Amygdala (tissue), 56 donors: ENCODE measurements at places on chromosomes 5 and 9.

DNA sequence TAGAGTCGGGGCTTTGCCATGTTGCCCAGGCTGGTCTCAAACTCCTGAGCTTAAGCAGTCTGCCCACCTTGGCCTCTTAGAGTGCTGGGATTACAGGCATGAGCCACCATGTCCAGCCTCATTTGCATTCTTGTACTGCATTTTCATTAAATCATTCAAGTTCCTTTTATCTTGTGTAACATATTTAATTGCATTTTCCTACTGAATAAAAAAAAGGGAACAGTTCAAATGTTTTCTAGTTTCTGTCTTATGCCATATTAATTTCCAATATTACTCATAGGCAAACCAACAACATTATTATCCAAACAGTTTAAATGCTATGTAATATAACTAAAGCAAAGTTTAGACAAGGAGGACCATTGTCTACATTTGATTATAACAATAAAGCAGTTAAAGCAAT lies 6.1 kb downstream of the SLC31A1 start:
- DNase-seq = no peak

- no peak for DNase-seq
Measured at GRCh38 chr5:16602182-16602581, 14.6 kb downstream of the RETREG1 start.

- no peak for DNase-seq
Measured at GRCh38 chr5:76278261-76278789, 124.8 kb upstream of the IQGAP2 start.

- no peak for DNase-seq
Measured at GRCh38 chr5:149126906-149127305, 14.4 kb upstream of the ABLIM3 start.

- no peak for DNase-seq
Measured at GRCh38 chr5:54115735-54116403, 194.5 kb downstream of the ARL15 start.

DNA sequence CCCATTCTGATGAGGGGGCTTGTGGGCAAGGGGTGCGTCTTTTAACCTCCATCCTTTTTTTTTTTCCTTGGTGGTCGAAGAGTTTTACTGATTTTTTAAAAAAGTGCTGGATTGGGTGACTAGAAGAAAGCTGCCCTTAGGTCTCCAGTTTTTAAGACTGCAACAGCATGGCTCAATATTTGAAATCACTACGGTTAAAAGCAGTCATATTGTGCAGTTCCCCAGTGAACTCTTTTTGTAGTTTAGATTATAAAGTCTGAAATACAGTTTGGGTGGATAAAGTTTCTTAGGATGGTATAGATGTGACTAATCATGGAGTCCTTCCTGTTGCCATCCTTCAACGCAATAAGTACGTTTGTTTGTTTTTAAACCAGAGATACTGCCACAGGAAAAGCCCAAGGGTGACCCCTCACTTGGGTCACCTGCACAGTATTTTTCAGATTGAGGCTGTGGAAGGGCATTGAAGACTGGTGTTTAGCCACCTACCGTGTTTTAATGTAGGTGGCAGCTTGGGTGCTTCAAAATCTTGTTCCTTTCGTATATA lies 520 bp upstream of the DHFR start:
- no peak for DNase-seq

- DNase-seq = no peak
Measured at GRCh38 chr5:150318613-150319483, 16.1 kb upstream of the ARSI start.

- no peak for DNase-seq
Measured at GRCh38 chr5:172493002-172493401, 38.7 kb upstream of the SH3PXD2B start.

DNA sequence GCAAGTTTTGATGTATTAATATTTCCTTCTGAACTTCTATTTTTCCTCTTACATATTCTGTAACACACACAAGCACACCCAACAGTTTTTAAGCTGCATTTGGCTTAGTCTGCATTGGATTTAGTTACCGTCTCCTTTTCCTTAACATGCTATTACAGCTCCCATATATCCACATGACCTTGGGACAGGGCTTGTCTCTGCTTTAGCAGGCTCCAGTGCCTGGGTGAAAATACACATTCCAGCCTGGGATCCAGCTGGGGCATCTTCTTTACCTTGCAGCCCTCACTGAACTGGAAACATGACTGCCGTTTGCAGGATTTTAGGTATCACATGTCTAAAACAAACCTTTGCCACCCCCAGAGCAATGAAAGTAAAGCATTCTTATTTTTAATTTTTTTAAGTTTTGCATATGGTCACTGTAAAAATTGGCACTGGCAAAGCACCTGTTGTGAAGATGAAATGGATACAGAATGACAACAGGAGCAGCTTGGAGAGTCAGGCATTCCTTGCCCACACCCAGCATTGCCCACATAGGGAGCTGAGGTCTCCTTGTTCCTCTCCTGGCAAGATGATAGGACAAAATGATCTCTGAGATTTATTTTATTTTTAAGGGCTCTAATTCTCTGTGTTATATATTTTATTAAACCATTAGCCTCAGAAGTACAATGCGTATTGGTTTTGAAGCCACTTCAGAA lies 4.0 kb downstream of the GADD45G start:
- DNase-seq = no peak

DNA sequence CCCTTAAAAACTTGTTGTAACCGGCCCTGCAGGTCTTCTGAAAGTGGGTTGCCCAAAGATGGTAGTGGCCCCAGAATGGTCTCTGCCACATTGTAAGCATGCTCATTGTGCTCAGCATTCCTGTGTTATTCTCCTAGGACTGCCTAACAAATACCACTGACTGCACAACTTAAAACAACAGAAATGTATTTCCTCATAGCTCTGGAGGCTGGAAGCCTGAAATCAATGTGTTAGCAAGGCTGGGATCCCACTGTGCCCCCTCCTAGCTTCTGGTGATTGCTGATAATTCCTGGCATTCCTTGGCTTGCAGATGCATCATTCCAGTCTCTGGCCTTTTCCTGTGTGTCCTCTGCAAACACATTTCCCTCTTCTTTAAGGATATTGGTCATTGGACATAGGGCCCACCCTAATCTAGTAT lies 3.4 kb upstream of the GCNT4 start:
- DNase-seq = no peak

DNA sequence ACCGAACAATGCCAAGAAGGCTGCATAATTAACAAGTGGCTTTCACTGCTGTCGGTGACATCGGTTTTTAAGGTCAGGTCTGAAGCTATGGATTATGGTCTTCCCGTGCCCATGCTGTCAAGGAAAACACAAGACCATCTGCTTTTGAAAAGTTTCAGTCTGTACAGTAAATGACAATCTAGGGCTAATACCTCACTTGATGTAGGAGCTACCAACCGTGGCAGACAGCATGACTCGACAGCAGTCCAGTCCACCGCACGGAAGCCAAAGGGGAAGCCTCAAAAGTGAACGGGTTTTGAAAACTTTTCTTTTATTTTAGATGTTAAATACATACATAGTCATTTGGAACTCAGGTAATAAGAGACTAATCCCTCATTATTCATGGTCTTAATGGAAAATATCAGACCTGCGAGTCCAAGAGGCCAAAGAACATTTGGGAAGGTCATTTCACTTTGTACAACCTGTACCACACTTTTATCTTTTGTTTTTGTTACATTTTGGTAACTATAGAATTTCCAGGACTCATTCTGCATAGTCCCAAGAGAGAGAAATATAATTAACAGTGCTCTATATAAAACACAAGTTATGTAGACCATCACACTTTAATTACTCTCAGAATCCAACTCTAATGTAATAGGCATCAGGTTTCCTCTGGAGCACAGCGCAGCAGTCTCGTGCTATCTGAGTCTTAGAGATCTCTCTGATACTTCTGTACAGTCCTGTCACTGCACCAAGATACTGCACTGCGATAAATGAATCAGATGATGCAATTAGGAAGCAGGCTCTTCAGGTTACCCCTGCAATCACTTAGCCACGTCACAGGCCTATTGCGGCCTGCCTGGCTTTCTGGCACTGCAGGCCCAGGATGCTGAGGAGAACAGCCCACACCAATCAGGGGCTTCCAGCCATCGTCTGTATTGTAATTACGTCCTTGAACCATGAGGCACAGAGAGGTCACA lies 184.9 kb downstream of the FANCC start:
- DNase-seq = no peak

DNA sequence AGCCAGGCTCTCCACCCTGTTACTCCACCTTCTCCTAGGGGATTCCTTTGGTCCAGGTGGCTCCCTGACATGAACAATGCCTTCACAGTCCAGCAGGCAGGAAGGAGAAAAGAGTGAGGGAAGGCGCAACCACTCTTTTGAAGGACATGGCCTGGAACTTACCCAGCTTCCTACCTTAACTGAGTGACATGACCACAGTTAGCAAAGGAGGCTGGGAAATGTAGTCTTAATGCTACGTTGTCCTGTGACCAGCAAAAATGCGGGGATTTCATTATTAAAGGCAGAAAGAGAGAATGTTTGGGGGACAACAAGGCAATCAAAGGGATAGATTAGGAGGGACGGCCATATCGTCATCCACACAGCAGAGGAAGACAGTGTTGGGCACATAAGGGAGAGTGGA lies 100.3 kb upstream of the ERCC6L2 start:
- DNase-seq = no peak

GRCh38 chr9:22237497-22238363 lies 208.9 kb upstream of the DMRTA1 start:
- no peak for DNase-seq

DNA sequence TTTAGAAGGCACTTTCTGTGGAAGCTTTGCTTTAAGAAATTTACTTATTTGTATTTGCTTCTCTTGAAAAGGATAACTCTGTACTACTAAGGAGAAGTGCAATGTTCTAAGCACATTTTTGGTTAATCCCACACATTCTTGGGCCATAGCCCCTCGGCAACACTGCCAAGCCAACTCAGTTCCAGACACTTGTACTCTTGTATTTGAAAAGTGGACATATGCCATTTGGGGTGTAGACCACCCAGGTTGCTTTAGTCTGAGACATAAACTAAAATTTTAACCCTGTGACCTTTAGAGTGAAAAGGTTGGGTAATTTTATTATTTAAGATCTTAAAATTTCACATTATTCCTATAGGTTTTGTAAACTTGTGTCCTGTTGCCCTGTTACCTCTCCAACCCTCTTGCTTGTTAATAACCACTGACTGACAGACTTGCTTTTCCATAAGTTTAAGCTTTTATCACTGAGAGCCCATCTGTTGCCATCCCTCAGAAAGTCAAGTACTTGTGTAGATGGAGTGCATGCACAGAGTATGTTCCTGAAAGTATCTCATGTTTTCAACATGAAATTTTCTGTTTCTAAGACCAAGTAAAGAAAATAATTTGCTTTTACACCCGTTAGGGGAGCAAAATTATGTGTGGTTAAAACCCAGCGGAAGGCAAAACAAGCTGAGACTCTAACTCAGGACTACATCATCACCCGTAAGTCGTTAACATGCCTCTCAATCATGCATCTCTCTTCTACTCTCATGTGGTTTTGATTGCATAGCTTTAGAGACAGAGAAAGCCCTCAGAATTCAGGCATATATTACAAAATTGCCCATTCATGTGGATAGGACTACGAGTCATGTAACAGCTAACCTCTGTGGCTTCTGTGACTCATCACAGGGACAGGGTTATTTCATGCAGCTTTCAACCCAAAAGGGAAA lies 117.3 kb downstream of the GDNF start:
- no peak for DNase-seq

- no peak for DNase-seq
Measured at GRCh38 chr9:110890416-110890815, 147.9 kb downstream of the LPAR1 start.

GRCh38 chr5:78993165-78993564 lies 8.1 kb upstream of the ARSB start:
- DNase-seq = no peak

DNA sequence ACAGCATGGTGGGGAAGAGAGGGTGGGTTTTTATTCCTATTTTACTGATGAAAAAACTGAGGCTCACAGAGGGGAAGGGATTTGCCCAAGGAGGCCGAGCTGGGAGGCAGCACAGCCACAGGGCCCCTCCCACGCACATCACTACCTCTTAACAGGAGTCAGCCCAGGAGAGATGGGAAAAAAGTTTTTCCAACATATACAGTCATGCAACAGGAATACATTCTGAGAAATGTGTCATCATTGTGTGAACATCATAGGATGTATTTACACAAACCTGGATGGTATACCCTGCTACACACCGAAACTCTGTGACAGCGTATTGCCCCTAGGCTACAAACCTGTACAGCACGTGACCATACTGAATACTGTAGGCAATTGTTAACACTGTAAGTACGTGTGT lies 11.6 kb downstream of the TRAF1 start:
- DNase-seq = no peak

DNA sequence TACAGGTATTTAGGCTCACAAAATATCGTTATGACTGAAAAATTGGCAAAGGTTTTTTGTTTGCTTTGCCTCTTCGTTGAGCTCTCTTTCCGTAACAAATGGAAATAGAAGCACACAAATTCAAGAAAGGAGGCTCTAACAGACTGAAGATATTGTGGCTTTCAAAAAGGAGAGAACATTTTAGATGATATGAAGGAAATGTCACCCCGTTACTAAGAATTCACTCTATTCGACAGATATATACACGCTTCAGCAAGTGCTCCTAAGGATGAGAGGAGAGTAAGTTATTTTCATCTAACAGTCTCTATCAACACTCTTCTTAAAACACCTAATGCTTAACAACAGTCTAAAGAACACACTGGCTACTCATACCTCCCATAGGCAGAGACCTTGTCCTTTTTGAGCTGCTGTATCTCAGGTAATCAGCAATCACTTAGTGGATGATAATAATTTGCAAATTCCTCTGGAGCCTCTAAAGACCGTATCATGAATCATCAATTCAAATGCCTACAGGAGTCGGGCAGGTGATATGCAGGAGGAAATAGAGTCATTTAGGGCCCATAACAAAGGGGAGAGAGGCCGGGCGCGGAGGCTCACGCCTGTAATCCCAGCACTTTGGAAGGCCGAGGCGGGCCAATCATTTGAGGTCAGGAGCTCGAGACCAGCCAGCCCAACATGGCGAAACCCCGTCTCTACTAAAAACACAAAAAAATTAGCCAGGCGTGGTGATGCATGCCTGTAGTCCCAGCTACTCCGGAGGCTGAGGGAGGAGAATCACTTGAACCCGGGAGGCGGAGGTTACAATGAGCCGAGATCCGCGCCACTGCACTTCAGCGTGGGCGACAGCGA lies 1.4 kb upstream of the HSDL2 start:
- DNase-seq = no peak

GRCh38 chr9:120965344-120966012 lies 38.9 kb upstream of the TRAF1 start:
- DNase-seq = peak; percentile 59

- DNase-seq = no peak
Measured at GRCh38 chr5:7759257-7759871, 91.6 kb downstream of the CFAP90 start.
